ENCODE measurements at places on chromosomes 2 and 18.

DNA sequence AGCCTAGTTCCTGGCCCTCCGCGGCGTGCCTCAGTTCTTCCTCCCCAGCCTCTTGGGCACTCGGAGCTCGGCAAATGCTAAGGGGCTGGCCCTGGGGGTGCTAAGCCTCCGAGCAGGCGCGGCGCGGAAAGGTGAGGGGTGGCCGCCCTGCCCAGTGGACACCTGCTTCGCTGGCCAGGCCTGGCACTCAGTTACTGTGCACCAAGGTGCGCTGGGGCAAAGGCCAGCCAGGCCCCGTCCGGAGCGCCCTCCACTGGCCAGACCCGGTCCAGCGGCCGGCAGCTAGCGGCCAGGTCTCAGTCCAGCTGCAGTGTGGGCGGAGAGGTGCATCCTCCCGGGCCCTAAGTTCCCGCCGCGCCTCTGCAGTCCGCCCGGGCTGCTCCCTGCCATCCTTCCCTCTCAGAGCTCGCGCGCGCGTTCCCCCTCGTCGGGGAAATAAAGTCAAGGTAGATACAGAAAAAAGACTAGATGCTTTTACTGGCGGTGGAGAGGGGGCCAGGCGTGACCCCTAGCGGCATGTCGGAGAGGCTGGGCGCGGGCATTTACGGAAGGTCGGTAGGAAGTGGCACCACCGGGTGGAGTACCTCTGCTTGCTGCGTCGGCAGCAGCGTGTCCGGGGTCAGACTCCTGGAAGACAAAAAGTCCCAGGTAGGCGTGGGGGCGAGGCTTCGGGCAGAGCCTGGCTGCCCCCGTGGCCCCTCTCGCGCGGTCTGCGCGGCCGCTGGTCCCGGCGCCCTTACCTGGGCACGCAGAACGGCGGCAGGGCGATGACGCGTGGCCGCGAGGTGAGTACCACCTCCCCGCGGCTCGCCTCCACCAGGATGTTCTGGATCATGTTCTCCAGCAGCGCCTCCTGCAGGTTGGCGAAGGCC, 9.4 kb upstream of the CRYBA2 start:
- no peak for DNase-seq

DNA sequence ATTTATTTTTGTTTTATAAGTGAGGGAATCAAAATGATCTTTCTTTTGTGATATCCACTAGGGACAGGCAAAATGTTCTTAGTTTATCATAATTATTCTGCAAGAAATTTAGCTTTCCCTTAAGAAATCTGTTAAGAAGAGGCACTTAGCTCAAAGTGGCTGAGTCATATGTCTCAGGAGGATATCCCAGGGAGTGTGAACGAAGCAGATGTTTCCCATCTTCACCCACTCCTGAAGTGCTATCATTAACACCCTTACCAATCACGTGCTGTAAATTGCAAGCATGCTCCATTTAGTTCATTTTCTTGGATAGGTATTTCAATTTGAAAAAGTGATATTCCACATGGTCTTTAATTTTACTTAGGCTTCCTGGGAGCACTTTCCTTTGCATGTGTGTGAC, 774.3 kb upstream of the TMEFF2 start:
- DNase-seq: no peak

GRCh38 chr2:120596191-120596811, 139.4 kb upstream of the GLI2 start:
- DNase-seq: no peak

GRCh38 chr2:155310589-155310988, 612.1 kb downstream of the KCNJ3 start:
- DNase-seq: peak; percentile 89

DNA sequence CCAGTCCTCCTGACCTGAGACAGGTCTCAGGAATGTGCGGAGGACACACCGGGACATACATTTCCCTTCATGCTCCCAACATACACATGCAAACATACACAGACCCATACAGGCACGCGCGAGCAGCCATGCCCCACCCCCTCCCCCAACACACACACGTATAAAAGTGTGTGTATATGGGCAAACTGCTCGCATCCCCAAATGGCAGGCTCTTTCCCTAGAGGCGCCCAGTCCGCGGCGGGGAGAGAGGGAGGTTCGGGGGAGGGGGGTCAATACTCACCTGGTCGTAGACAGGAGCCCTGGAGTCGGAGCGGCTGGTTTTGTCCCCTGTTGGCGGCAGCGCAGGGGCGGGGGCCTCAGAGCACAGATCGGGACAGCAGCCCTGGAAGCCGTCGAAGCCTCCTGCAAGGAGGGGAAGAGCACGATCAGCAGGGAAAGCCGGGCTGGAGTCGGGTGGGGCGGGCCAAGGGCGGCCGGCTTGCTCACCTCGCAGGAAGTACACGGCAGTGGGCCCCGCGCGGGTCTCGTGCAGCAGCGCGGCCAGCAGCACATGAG, 682 bp downstream of the DUSP2 start:
- DNase-seq: peak; percentile 17

DNA sequence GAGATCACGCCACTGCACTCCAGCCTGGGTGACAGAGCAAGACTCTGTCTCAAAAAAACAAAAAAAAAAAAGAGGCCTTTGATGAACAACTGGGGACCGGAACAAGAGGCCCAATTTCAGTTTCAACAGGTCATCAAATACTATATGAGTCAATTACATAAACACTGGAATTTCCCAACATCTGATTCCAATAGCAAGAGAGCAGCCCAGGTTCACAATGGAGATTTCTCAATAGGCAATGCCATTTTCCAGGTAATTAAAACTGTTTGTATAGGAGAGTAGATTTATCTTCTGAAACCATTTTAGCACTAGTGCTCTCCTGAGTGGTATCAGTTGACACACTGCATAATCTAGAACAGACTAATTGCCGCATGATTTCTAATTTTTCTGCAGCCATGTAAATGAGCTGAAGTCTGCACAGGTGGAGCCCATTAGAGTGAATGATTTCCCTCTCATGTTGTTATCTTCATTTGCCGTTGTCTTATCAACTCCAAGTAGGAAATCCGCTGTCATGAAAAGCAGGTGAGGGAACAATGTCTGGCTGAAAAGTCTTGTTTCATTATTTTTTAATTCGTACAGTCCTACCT, 264.1 kb upstream of the MEIS1 start:
- no peak for DNase-seq
